ENCODE measurements at places on chromosomes 2 and 18.
A peak's percentile ranks its signal among the peaks of the same experiment; 100 is the strongest.

- no peak for DNase-seq
These were observed 56.5 kb upstream of the ERBB4 start for GRCh38 chr2:212595036-212595654.

DNA sequence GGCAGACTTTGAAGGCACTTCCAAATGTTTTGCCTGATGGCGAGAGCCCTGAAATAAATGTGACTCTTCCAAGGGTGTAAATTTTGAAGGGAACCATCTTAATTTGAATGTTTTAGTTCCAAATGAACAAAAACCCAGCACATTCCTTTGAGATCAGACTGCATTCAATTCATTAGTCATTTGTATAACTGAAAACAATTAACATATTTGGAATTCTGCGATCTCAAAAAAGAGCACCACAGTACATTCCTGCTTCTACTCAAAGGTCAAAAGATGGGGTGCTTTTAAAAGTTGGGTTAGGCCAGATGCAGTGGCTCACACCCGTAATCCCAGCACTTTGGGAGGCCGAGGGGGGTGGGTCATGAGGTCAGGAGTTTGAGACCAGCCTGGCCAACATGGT lies 38.2 kb upstream of the CHRNA1 start:
- DNase-seq, result no peak

DNA sequence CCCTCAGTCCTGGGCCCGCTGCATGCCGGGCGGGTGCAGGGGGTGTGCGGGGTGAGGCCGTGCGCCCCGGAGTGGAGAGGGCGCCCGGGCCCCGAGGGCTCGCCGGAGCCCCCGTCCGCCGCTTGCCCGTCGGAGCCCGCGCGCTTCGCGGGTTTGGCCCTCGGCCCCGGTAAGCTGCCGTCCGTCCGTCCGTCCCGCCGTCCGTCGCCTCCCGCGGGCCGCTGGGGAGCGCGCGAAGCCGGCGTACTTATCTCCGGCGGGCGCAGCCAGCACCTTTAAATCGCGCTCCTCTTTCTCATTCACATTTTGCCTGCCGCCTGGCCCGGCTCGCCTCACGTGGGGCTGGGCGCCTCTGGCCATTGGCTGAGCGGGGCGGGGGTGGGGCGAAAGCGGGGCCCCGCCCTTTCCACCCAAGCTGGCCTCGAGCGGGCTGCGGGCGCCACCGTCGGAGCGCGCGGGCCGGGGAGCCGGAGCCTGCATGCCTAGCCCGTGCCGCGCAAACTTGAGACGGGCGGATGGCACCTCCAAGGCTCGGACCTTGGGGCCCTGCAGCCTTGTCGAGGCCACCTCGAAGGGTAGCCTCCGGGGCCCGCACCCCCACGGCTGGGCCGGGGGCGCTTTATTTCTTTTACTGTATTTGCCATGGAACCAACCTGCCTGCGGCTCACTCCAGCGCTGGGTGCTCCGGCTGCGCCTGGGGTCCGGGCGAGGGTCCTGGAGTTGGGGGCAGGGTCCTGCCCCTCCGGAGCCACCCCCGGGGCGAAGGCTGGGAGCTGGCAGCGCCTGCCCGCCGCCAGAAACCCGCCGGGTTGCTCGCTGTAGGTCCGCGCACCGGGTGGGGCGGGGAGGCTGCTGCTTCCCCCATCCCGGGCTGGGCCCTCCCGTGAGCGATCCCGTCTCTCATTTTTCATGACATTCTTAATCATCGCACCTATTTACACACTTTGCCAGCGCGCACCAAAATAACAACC lies at the start of gene GBX2:
Gene GBX2, minus strand, starts transcription at position 277 of the 971 bp plus-strand sequence. CDS start 415 bp downstream, outside the sequence.
- DNase-seq, result no peak

- no peak for DNase-seq
These were observed 5.6 kb downstream of the ADRA2B start for GRCh38 chr2:96110621-96111256.

- DNase-seq, result no peak
These were observed 1356.5 kb upstream of the LRRTM1 start for GRCh38 chr2:81661081-81661480.

GRCh38 chr2:171319164-171319810 lies 114.5 kb downstream of the METTL8 start:
- DNase-seq, result peak; percentile 93

- DNase-seq, result no peak
These were observed 241.0 kb downstream of the HNMT start for GRCh38 chr2:138205281-138205680.

DNA sequence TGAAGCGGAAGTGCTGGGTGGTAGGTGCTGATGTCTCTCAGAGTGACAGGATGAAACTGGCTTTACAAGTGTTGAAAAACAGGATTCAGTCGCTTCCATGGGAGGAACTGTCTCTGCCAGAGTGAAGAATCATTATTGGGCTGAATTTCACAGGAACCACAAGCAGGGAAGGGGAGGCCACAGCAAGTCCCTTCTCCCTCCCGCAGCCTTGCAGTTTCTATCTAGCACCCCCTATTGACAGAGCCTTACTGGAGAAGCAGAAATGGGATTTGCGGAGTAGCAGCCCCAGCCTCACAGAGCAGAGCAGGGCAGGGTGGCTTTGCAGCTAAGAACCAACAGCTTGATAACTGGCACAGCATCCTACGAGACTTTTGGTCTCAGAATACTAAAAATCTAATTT lies 33.3 kb upstream of the RMP24 start:
- DNase-seq, result no peak

DNA sequence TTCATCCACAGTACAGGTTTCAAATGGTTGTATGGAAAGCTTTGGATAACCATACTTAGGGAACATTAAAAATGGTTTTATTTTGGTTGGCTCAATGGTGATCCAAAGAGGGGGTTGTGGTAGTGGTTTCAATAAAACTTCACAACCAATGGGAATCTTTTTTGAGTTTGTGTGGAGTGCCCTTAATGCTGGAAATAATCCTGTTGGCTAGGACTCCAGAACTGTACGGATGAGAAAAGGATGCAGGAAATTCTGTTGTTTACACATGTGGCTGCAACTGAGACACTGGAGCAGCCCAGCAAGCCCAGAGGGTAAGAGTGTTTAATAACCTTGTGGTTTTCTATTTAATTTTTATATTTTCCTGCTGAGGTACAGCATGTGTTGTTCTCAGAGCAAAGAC lies at the start of gene CCDC102B:
Gene CCDC102B, plus strand, starts transcription at position 210 of the 400 bp plus-strand sequence. CDS start 38,684 bp downstream, outside the sequence.
- DNase-seq, result no peak

DNA sequence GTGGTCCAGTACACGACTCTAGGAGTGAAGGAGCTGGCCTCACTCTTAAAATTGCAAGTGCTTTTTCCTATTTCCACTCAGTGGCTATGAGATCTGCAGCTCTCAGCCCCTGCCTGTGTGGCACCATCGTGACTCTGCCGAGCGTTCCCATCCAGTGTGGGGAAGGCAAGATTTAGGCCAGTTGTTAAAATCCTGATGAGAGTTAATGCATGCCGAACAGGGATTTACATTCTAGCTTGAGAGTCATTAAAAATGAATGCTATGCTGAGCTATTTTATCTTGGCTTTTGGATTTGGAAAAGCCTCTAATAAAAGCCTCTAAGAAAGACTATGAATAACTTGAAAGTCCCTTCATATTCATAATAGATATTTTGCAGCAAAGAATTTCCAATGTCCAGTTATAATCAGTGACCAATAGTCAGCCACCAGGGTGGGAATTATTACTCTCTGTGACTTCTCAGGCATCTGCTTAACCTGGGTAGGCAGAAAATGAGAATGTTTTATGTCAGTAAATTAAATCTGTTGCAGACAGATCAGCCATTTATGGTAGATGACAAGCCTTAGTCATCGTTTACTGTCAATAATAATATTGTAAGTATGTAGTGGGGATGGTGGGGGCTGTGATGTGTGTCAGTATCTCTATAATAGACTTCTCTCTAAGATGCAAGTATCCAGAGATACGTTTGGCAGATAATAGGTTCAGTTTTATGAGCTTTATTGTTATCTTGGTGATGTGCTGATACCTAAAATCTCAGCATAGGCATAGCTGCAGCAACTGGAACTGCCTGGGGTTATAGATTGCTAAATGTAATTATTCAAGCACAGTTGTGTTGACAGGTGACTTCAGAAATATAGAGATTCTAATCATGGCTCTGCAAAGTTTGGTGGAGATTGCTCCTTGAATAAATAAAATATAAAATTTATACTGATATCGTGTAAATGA lies 207.8 kb downstream of the SOCS6 start:
- DNase-seq, result no peak

DNA sequence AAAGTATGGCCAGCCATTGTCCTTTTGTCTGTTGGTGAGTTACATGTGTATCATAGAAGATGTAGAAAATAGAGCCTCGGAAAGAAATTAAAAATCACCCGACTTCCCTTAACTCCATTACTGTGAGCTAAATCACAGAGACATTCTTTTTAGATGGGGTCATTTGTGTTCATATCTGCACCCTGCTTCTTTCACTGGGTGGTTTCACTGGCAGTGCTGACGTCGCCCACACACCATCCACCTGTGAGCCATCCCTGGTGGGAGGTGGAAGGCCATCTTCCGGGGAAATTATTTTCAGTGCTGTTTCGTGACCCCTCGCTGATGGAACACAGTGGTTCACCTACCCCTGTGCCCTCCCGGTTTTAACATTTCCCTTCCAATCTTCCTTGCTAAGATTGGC lies 21.2 kb downstream of the SH3BP4 start:
- no peak for DNase-seq

- DNase-seq, result no peak
These were observed 3.0 kb upstream of the CPS1 start for GRCh38 chr2:210553373-210553772.

DNA sequence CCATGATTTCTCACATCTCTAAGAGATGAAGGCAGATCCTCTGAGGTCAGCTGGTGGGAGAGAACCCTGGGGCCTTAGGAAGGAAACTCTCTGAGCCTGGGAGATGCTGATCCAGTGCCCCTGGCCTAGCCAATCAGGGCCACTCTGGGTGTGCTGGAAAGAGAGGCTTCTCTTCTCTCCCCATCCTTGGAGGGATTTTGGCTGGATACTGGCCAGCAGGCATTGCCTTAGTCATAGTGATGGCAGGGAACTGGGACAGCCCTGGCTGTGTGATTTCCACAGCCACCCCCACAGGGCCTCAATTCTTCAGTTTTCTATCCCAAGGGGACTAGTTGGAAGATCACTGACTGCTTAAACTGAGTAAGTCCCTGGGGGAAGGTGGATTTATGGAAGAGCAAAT lies 26.6 kb upstream of the PLB1 start:
- no peak for DNase-seq

DNA sequence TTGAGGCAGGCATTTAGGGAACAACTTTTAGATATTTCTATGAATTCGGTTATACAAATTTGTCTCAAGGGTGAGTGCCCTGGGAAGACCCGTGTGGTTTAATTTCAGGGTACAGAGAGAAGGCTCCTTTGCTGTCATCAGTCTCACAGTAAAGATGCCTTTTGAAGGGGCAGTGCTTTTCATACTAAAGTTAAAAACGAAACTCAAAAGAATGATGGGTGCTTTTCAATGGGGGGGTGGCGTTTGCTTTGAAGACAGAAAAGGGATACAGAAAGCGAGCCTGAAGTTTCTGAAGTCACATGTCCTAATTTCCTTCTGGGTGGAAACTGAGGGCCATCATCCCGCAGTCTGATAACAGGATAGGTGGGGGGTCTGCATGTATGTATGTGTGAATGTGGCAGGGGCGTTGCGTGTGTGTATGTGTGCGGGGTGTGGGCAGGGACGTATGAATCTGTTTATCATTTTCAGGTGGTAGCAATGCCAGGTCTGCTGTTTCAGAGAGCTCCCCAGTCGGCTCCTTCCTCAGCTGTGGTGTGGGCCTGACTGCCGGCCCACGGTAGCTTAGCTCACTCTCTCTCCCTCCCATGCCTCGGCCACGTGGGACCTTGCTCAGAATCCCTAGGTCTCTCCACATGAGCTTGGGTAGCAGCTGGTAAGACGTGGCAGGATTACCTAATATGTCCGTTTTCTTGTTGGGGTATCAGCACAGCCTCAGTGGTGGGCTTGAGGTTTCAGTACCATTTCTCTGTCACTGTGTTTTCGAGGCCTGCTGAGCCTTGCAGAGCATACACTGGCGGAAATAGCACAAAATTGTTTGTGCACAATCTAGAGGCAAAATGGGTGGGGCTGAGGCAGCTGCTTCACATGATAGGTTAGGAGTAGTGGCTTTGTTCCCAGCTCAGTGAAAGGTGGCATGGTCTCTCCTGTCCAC lies 32.7 kb downstream of the ARHGAP25 start:
- peak; percentile 81 for DNase-seq

DNA sequence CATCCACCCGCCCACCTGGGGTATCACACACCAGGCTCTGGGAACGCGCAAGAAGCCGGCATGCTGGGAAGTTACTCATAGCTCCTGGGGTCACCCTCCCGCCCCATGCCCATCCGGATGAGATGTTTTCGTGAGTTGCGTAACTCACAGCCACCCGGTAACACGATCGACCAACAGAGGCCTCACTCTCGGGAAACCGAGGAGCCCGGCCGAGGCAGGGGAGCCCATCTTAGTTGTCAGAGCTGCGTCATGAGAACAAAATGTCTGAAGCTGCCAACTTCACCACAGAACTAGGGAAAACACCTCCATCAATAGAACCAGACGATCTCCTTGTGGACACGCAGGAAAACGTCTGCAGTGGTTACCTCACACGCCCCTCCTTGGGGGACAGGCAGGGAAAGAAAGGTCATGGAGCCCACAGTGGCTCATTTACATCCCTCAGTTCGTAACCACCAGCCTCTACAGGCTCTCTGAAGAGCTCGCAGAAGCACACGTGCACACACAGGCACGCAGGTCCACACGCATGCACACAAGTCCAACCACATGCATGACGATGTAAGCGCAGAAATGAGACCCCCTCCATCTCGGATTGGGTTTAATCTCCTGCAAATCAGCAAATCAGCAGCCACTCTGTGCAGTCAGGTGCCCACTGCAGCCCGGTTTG lies 26.2 kb downstream of the ADI1 start:
- no peak for DNase-seq

DNA sequence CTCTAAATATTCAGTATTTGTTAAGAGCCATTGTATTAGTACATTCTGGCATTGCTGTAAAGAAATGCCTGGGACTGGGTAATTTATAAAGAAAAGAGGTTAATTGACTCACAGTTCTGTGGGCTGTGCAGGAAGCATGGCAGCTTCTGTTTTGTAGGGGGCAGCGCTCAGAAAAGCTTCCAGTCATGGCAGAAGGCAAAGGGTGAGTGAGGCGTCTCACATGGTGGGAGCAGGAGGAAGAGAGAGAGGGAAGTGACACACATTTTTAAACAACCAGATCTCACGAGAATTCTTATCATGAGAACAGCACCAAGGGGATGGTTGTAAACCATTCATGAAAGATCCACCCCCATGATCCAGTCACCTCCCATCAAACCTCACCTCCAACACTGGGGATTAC lies 13.8 kb upstream of the CCDC102B start:
- DNase-seq, result no peak

DNA sequence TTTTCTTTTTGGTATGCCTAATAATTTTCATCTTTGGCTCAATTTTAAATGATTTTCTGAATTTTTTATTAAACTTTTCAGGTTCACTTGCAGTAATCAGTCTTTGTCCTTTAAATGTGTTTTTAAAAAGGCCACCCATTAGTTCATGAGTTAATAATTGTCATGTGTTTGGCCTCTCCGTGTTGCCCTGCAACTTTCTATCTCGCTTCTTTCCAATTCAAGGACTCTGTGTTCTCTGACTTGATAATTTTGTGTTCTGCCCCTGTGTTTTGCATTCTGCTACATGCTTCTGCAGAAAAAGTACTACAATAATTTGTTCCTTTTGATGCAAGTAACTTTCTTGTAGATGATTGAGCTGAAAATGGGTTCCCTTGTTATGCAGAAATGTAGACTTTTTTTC lies 921.4 kb upstream of the LRATD1 start:
- no peak for DNase-seq

- DNase-seq, result no peak
These were observed 66.1 kb upstream of the EMILIN2 start for GRCh38 chr18:2780750-2781149.
